ENCODE measurements at places on chromosomes 2 and 18.

DNA sequence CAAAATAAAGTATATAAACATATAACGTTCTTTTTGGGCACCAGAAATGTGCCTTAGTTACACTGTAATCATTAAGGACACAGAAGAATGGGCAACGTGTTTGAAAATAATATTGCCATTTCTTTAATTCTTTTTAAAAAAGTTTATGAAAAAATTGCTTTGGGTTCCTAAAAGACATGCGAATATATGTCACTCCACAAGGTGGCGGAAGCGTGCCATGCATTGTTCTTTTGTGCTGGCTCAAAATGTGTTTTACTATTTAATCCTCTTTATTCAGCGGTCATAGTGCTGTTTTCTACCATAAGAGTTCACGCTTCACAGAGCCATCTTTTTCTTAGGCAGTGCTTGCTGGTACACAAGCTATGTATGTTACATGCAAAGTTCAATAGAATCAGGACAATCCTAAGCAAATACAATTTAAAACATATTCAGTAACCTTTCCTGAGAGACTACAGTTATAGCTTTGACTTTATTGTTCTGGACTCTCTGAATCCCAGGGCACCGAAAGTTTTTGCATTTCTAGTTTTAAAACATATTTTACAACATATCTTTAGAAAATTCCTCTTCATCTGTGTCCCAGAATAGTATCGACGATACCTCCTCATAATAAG is 147.8 kb upstream of the ERBB4 start:
- no peak for DNase-seq
- H3K27ac ChIP-seq, result no peak overlapping the region
- H3K27me3 ChIP-seq, result no peaks in the 10 kb centered on the region
- no peak overlapping the region for H3K4me3 ChIP-seq
- H3K36me3 ChIP-seq, result no peaks in the 10 kb centered on the region

GRCh38 chr18:41004324-41004723 is 950.7 kb upstream of the PIK3C3 start:
- DNase-seq, result no peak
- H3K4me1 ChIP-seq, result no peaks in the 10 kb centered on the region
- peaks cover 1% of the 10 kb centered on the region for H3K36me3 ChIP-seq

DNA sequence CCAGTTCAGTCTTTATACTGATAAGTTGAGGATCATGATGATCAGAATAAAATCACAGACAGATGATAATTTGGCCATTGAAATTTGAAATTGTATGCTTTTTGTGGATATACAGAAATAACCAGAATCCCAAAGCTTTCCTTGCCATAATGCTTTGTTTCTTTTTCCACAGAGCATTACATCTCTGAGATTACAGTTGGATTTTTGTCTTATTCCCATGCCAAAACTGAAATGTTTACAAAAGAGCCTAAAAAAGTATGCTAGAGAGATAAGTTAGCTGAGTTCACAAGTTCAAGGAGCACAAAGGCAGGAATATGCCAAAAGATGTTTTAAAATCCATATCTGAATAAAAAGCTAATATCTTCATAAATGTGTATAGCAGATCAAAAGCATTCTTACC is 321.3 kb downstream of the PID1 start:
- no peak overlapping the region for H3K27ac ChIP-seq
- H3K4me3 ChIP-seq, result no peak overlapping the region
- no peaks in the 10 kb centered on the region for H3K27me3 ChIP-seq
- H3K4me1 ChIP-seq, result no peaks in the 10 kb centered on the region
- DNase-seq, result no peak

GRCh38 chr2:216408426-216409290 is 3.6 kb upstream of the SMARCAL1 start:
- peaks cover 9% of the 10 kb centered on the region for H3K27me3 ChIP-seq
- no peak overlapping the region for H3K27ac ChIP-seq
- H3K36me3 ChIP-seq, result peaks cover 5% of the 10 kb centered on the region
- H3K4me1 ChIP-seq, result peaks cover 18% of the 10 kb centered on the region

DNA sequence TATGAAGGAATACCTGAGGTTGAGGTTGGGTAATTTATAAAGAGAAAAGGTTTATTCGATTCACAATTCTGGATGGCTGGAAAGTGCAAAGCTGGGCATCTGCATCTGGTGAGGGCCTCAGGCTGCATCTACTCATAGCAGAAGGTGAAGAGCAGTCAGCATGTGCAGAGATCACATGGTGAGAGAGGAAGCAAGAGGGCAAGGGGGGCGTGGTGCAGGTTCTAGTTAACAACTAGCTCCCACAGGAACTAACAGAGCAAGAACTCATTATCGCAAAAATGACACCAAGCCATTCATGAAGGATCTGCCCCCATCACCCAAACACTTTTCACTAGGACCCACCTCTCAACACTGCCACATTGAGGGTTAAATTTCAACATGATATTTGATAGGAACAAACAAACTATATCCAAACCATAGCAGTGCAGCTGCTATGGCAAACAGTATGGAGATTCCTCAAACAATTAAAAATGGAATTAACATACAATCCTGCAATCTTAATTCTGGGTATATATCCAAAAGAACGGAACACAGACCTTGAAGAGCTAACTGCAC is 72.8 kb upstream of the LDLRAD4 start:
- no peak overlapping the region for H3K4me3 ChIP-seq
- peaks cover 20% of the 10 kb centered on the region for H3K27me3 ChIP-seq
- peaks cover under 1% of the 10 kb centered on the region for H3K36me3 ChIP-seq
- no peak for DNase-seq
- no peak overlapping the region for H3K27ac ChIP-seq

DNA sequence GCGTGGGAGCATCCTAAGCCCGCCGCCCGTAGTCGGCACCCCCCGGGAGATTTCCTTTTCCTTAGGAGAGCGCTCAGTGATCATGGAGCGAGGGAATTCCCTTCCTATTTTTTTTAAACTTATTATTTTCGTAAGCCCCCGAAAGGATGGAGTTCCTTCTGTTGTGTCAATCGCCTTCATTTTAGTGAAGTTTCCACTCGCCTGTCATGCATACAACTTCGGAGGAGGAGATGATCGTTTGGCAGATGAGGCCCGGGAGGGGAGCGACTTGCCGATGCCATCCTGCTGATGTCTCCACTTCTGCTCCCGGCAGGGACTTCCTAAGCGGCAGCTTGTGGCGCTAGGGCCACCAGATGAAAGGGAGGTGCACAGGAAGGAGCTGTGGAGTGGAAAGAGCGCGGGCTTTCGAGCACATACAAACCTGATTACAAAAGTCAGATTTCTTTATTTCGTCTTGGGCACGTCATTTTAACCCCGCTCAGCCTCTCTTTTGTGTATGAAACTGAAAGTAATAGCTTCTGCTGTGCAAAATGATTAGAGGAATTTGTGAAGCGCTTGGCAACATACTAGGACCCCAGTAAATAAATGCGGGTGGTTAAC is at the start of gene ADGRF3:
Gene ADGRF3 (minus strand): TSS at position 336 of the 600 bp plus-strand sequence. CDS start 555 bp downstream, outside the sequence.
- H3K27ac ChIP-seq, result peak within 1 kb of the TSS; percentile 99

DNA sequence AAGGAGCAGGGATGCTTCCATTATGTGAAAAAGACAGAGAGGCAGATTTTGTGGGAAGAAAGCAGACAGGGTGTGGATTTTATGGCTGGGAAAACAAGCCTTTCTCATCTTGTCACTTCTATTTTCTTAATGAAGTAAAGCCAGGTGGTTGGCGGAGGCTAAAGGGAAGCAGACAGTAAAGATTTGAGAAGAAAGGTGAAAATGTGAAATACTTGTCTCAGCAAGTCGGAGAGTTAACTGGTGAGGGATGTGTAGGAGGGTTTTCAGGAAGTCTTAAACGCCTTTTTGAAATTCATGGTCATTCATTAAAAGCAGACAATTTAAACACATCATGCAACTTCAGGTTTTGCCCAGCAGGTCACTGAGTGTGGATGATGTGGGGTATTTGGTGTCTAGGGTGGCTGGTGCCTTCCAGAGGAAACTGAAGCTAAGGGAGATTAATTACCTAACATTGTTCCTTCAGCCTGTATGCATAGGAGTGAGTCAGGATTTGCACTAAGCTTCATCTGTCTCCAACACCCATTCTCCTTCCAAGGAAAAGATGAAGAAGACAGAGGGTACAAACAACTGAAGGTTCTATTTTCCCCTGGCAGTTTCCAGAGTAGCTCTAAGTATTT is 20.7 kb downstream of the SLC14A2 start:
- no peaks in the 10 kb centered on the region for H3K4me1 ChIP-seq
- H3K4me3 ChIP-seq, result no peak overlapping the region
- no peaks in the 10 kb centered on the region for H3K36me3 ChIP-seq
- no peak for DNase-seq
- H3K27ac ChIP-seq, result no peak overlapping the region

DNA sequence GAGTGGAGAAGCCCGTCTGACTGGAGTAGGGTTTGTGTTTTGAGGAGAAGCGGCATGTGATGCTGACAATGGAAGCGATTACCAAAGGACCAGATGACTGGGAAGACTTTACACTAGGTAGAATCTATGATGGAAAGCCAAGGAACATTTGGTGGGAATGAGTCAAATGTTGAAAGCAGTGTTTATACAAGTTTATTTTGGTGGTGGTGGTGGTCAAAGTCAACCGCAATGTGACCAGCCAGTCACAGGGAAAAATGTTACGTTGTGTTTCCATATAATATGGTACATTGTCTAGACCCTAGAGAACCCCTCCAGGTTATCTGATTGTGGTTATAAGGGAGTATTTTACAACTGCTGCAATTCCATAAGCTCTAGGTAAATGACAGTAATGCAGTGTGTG is 216.8 kb downstream of the PID1 start:
- H3K27me3 ChIP-seq, result no peaks in the 10 kb centered on the region
- H3K36me3 ChIP-seq, result no peaks in the 10 kb centered on the region
- no peaks in the 10 kb centered on the region for H3K4me1 ChIP-seq
- no peak for DNase-seq

GRCh38 chr18:74013955-74014354 is 133.7 kb downstream of the FBXO15 start:
- no peak overlapping the region for H3K27ac ChIP-seq
- H3K4me3 ChIP-seq, result no peak overlapping the region
- no peaks in the 10 kb centered on the region for H3K36me3 ChIP-seq
- no peaks in the 10 kb centered on the region for H3K4me1 ChIP-seq

DNA sequence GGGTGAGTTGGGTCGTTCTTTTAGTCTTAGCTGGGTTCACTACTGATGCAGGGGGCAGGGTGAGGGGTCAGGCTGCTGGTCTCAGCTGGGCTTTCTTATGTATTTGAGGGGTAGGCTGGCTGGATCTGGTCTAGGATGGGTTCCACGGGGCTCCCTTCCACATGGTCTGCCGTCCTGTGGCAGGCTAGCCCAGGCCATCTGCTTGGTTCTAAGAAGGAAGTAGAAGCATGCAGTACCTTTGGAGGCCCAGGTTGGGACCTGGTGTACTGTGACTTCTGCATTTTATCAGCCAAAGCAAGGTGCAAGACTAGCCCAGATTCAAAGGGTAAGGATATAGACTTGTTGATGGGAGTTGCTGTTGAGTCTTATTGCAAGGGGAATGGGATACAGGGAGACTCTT is 35.5 kb upstream of the MGAT5 start:
- H3K27me3 ChIP-seq, result no peaks in the 10 kb centered on the region
- H3K4me1 ChIP-seq, result peaks cover 53% of the 10 kb centered on the region
- H3K36me3 ChIP-seq, result peaks cover 4% of the 10 kb centered on the region
- peak overlapping the region; percentile 69 for H3K27ac ChIP-seq
- H3K4me3 ChIP-seq, result peak overlapping the region; percentile 45

DNA sequence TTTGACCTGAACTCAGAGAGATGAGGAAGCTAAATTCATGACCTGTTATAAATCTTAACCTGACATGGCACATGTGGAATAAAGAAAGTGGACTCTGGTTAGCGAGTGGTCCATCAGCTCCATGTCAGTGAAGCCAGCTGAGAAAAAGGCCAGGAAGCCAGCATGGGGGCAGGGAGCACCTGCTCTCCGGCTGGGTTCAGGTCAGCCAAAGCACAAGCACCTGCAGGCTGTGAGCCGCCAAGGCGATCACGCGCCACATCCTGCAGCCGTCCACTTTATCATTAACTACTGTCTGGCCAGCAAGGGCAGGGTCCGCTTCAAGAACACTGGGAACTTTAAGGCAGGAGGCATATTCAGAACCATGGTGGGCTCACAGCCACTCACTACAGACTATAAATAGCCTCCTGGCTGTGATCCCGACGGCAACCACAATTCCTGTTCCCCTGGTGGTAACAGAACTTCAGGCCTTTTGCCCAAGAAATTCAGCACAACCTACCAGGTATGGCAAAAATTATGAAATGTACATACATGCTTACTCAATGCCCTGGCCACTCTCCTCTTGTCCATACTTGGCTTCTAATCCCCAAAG is 35.5 kb downstream of the ACVR1 start:
- H3K27ac ChIP-seq, result no peak overlapping the region
- H3K27me3 ChIP-seq, result no peaks in the 10 kb centered on the region
- H3K4me3 ChIP-seq, result no peak overlapping the region
- H3K4me1 ChIP-seq, result peaks cover 22% of the 10 kb centered on the region
- no peaks in the 10 kb centered on the region for H3K36me3 ChIP-seq
- no peak for DNase-seq

All from central memory CD8-positive, alpha-beta T cell (primary cell).